ENCODE measurements at places on chromosomes 2 and 18.

GRCh38 chr2:112314856-112315255, 39.5 kb downstream of the ZC3H6 start:
- DNase-seq: no peak

- no peak for DNase-seq
Measured at GRCh38 chr2:150255528-150255927, 231.9 kb downstream of the RND3 start.

DNA sequence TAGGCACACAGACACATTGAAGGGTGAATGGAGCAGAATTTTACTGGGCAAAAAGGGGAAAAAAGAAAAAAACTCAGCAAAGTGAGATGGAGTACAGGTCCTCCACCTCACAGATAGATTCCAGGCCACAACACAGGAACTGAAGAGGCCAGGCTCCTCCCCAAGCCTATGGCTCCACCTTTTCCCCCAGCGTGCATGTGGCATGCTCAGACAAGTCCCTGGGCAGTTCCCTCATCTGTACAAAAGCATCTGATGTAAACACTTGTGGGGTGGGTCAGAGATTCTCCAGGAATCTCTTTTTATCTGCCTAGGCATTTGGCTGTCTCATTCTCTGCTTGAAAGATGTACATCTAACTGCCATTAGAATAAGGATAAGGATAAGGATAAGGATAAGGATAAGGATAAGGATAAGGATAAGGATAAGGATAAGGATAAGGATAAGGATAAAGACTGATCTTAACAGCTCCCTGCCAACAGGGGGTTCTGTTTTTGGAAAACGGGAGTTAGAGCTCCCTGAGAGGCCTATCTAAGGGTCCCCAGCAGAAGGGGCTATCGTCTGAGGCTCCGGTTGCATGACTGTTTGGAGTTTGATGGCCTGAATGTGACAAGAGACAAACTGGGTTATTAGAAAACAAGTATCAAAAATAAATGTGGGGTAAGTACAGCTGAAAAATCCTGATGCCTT, 17.2 kb upstream of the ASXL3 start:
- DNase-seq: no peak

GRCh38 chr18:6593142-6593885, 136.2 kb upstream of the ARHGAP28 start:
- DNase-seq: no peak

Data from stimulated activated CD8-positive, alpha-beta memory T cell treated with anti-CD3 and anti-CD28 coated beads, Interleukin-4, amount 100 ng/mL, for 1 hour (primary cell).